Psoas muscle (tissue), 8 donors: ENCODE measurements at places on chromosomes 13 and 19.

DNA sequence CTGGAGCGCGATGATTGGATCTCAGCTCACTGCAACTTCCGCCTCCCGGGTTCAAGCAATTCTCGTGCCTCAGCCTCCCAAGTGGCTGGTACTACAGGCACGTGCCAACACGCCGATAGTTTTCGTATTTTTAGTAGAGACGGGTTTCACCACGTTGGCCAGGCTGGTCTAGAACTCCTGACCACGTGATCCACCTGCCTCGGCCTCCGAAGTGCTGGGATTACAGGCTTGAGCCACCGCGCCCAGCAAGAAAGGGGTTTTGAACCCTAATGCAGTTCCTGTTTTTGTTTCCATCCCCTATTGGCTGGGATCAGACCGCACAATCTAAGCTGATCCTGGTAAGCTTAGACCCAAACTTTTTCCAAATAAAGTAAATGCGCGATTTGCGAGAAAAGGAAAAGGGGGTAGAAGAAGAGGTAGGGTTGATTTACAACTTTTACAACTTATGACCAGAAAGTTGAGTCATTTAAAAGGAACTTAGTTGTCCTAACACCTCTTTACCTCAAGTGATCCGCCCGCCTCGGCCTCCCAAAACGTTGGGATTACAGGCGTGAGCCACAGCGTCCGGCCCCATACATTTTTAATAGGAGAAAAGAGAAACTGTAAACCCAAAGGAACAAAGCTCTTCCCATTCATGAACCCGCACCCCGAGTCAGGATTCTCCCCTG lies 764 bp downstream of the ZNF626 start:
- no peak for DNase-seq

- no peak for DNase-seq
Observed at GRCh38 chr19:3721887-3722442, 13.8 kb downstream of the TJP3 start.

DNA sequence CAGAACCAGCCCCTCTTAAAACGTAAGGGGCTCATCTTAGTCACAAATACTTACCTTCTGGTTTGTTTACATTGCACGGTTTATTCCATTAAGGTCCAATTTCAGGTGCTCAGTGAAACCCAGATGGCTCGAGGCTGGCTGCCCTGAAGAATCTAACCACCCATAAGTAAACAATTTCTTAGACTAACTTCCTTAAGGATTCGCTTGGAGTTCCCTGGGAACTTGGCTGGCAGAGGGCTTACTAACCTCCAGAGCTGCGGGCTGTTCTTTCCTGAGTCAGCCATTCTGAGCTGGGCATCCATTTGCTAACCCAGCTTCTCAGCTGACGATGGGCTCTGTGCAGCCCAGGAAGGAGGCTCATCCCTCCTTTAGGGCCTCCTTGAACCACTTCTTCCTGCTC lies 262.1 kb downstream of the FGF9 start:
- DNase-seq: no peak

DNA sequence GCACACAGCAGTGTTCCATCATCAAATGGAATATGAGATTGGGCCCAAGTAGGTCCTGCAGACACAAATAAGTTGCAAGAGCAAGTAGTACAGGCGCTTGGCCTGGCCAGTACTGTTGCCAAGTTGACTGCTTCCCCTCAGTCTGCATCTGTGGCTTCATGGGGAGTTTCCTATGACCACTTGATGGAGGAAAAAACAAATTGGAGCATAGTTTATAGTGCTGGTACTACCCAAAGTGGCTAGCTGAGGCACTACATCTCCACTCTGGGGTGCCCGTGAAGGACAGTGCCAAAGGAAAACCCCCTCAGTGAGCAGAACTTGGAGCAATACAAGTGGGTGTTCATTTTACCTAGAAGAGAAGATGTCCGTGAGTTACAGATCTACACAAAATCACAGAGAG lies 10.6 kb upstream of the ALOX5AP start:
- DNase-seq: no peak

GRCh38 chr19:28221736-28222135 lies 991.2 kb downstream of the UQCRFS1 start:
- DNase-seq: no peak

- no peak for DNase-seq
Observed at GRCh38 chr13:31436478-31436877, 236.7 kb downstream of the B3GLCT start.

DNA sequence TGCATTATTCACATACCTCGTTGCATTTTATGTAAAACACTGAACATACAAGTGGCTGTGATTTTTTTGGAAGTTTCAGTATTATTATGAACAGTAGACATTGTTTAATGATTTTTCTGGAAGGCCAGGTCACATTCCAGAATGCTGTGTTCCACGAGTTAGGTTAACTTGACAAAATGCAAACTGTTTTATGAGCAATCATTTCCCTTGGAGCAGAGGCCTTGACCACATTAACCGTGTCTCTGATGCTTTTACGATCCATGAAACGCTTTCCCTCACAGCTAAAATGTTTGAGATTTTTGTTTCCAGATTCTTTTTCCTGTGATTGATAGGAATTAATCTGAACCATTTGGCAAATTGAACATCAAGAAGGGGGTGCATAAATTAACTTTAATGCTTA lies 57.8 kb downstream of the MBNL2 start:
- DNase-seq: no peak

DNA sequence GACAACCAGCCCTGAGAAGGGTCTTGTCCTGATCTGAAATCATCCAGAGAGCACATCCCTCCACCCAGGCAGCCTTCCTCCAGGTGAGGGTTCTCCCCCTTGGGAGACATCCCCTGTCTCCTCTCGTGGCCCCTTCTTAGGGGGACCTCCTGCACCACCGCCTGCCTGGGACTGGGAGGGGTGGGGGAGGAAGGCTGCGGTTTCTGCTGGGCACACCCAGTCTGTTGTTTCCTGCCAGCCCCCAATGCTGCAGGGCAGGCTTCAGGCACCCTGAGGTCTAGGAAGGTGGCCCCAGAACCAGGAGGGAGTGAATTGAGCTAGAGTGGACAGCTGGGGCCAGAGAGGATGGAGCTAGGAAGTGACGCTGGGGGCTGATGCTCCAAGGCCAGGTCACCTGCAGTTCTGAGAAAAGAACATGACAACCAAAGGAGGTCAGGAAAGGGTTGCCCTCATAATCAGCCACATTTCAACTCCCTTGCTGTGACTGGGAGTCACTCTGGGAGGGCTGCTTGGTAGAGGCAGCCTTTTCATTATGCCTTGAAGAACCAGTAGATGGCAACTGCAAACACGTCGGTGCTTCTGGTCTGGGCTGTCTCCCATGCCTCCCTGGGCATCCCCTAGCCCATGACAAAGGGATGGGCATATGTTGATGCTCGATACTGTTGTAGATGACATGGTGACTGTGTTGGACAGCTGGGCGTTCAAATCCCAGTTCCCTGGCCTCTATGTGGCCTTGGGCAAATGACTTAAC lies 1.4 kb downstream of the ARHGEF18 start:
- no peak for DNase-seq
